ENCODE measurements at places on chromosomes 2 and 18. TPM values are rescaled to one million over a fixed set of nuclear protein-coding genes. Genes with fewer than 3 reads are reported as not detected.

DNA sequence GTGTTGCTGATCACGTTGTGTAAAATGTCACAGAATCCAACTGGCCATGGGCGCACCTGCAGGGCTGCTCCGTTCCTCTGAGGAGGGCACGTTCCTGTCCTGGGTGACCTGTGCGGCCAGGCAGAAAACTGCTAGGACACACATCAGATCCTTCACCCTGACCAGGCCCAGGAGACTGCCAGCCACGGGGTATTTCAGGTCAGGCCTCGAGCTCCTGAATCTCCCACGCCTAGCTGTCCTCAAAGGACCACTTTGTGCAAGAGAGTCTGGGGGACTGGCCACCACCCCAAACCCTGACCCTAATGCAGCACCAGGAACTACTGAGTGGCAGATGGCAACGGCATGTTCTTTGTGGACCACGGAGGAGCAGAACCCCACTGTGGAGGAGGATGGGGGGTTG is 11.1 kb downstream of the PRLH start:
- no peak for DNase-seq

- no peak for DNase-seq
Measured at GRCh38 chr2:195543902-195544894, 112.8 kb upstream of the SLC39A10 start.

DNA sequence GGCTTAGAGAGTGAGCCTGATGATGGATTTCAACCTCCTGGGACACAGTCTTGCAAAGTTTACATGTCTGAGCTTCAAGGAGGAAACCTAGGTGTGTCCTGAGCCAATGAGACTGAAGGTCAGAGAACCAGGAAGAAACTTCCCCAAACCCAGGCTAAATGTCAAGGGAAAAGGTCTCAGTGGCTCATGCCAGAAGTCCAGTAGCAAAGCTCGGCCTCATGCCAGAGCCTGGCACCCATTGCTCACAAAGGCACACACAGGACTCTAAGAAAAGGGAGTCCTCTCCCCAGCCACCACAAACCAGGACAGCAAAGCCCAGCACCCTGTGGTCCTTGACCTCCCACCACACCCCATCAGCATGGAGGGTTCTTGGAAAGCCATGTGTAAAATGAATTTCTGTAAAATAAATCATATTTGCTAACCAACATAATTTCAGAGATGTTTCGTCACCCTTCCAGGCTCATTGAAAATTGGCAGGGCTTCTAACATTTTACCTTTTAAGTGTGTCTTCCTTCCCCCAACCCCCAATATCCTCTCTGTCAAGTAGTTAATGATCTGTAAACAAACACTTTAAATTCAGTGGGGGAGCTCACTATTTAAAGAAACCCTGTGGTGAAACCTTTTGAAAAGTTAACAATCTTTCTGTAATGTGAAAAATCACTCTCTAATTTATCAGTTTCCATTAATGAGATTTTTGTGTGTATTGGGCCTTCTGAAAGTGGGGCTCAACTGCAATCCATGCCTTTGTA is 77.1 kb downstream of the BCL11A start:
- DNase-seq, result no peak

DNA sequence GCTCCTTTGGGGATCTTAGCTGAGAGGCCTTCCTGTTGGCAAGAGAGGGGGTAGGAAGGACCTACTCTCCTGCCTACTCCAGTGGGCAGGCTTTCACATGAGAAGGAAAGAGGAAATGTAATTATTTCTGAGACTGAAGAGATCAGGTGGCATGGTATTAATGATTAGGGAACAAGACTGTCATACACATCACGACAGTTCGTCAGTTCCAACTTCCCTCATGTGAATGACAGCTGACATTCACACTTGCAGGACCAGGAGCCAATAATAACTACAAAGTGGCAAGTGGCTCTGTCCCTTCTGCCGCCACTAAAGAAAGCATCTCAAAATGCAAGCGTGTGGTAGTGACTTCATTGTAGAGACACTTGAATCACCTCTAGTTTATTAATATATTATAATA is 90.0 kb downstream of the ZCCHC2 start:
- DNase-seq, result no peak

DNA sequence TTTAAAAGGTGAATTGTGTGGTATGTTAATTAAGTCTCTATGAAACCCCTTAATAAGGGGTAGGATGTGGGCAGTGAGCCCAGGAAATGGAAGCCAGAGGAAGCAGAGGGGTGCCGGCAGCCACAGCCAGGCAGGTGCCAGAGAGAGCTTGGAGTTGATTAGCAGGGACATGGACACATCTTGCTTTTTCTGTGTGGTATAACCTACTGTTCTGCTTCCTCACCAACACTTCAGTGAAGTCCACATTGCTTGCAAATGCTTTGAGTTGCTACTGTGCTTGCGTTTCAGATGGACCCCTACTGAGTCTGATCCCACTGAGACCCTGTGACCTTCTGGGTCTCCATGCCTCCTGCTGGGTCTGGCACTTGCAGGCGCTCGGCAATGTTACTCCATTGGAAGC is 30.3 kb upstream of the ARHGEF4 start:
- DNase-seq, result no peak

- no peak for DNase-seq
Measured at GRCh38 chr2:233140978-233141377, 80.8 kb downstream of the INPP5D start.

Gene FOXI3
- total RNA-seq, result not detected

DNA sequence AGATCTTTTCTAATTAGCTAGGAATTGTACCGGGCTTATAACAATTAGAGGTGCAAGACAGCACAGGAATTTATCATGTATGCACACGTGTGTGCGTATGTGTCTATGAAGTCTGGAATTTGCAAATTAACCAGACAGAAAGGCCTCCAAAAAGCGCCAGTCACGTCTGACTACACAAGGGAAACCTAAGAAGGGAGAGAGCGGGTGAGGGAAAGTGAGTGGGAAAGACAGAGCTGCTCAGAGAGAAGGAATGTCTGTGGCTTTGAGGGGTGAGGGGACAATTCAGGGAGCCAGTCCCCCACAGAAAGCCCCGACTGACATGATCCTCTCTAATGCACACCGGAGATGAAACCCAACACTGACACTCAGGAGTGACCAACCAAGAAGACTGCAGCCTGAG is 197.7 kb upstream of the SH3BP4 start:
- no peak for DNase-seq

- DNase-seq, result no peak
Measured at GRCh38 chr18:74819433-74820059, 221.9 kb downstream of the ZNF407 start.

GRCh38 chr2:66827851-66828250 is 392.9 kb downstream of the MEIS1 start:
- no peak for DNase-seq

DNA sequence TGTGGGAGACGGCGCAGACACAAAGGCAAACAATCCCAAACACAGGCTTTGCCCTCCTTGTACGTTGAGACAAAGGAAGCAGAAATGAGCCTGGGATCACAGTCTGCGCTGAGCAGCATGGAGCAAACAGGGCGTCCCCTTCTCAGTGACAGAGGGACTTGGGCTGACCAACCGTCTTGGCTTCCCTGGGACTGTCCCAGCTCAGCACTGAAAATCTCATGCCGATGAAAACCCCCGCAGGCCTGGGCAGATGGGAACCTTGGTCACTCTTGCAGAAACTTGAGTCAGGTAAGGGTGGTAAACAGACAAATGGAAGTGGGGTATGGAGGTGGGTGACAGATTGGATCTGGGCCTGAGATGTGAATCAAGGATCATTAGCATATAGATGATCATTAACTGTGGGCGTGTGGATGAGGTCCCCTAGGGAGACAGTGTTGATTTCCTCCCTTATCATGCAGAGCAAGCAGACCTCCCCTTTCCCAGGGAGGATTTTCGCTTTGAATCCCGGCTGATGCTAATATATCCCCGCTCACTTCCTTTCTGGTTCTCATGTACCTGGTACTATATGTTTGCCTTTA is 19.1 kb upstream of the SH3BP4 start:
- no peak for DNase-seq

- DNase-seq, result no peak
Measured at GRCh38 chr2:173511357-173511756, 156.7 kb downstream of the CDCA7 start.

- no peak for DNase-seq
Measured at GRCh38 chr2:133414486-133415209, 153.6 kb downstream of the NCKAP5 start.

GRCh38 chr2:189129971-189130370 is 49.6 kb downstream of the COL5A2 start:
- DNase-seq, result no peak

DNA sequence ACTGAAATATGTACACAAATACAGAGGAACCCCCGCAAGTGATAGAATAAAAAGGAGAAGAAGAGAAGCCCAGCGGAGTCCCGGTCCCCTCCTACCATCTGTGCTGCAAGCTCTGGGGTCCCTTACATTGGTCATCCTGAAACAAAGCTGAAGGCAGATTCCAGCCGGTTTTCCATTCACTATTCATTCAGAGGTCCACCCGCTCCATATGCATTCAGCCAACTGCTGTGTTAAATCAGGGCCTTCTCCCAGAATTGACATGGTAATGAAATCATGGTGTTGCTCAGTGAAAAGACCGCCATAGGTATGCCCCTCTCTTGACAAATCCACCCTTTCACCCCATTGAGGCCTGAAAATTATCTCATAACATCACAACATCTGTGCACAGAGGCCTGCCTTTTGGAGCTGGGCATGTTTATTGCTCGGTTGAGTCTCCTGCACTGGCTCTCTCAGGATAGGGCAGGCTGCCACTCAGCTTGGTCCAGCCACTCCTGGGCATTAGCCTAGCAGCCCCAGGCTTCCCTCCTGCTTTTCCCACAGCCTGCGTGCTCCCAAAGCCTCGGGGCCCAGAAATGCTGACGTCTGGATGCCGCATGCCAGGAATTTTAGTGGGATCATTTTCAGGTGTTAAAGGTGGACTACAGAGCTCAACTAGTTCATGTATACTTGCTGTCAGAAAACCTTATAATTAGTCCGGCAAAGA is 39.3 kb upstream of the ID2 start:
- peak; percentile 22 for DNase-seq

Gene APCDD1
- total RNA-seq, result 5.2 TPM

- DNase-seq, result no peak
Measured at GRCh38 chr2:98484652-98485452, 40.2 kb downstream of the INPP4A start.

GRCh38 chr2:188181067-188181838 is 110.4 kb upstream of the GULP1 start:
- DNase-seq, result no peak

DNA sequence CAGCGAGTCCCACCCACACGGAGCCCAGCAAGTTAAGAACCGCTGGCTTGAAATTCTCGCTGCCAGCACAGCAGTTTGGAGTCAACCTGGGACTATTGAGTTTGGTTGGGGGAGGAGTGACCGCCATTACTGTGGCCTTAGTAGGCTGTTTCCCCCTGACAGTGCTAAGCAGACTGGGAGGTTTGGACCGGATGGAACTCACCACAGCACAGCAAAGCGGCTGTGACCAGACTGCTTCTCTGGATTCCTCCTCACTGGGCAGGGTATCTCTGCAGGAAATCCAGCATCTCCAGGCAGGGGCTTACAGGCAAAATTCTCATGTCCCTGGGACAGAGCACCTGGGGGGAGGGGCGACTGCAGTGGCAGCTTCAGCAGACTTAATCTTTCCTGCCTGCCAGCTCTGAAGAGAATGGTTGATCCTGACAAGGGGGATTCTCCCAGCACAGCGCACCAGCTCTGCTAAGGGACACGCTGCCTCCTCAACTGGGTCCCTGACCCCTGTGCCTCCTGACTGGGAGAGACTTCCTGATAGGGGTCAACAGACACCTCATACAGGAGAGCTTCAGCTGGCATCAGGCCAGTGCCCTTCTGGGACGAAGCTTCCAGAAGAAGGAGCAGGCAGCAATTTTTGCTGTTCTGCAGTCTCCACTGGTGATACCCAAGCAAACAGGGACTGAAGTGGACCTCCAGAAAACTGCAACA is 425.4 kb downstream of the NYAP2 start:
- no peak for DNase-seq

- DNase-seq, result no peak
Measured at GRCh38 chr2:14189929-14190328, 442.6 kb upstream of the LRATD1 start.

- no peak for DNase-seq
Measured at GRCh38 chr2:161975062-161975812, 98.8 kb downstream of the DPP4 start.

GRCh38 chr2:85796046-85796340 is 42.2 kb downstream of the ATOH8 start:
- no peak for DNase-seq

Gene FARSB
- total RNA-seq, result 19.2 TPM

Gene DPYSL5
- 0.11 TPM for total RNA-seq

- no peak for DNase-seq
Measured at GRCh38 chr2:216348756-216349308, 23.5 kb downstream of the MARCHF4 start.

Gene CAVIN2
- total RNA-seq, result 9.6 TPM

Gene TMEM127
- total RNA-seq, result 111 TPM

DNA sequence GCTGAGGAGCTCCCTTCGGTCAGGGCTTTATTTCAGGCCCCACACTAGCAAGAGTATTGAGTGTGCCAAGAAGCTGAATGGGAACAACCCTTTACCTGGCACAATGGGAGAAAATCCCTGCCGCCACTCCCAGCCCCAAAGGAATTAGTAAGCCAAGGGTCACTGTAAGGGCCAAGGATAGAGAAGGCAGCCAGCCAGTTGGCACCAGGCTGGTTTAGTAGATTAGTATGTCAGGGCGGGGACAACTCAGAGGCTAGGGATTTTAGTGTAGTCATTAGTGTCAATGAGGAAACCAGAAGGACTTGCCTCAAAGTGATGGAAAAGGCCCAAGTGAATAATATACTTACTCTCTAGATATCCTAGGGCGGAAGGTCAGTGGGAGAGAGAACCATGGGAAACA is 34.9 kb upstream of the CYP26B1 start:
- peak; percentile 71 for DNase-seq

GRCh38 chr2:63667132-63667700 is 78.5 kb downstream of the MDH1 start:
- no peak for DNase-seq

- DNase-seq, result no peak
Measured at GRCh38 chr2:138760676-138761075, 19.5 kb downstream of the NXPH2 start.

GRCh38 chr2:96120991-96121390 is 4.6 kb upstream of the ADRA2B start:
- DNase-seq, result no peak

- no peak for DNase-seq
Measured at GRCh38 chr2:191030521-191031154, 16.7 kb upstream of the STAT1 start.

Gene MROH2A
- total RNA-seq, result 0.24 TPM

Gene RPE
- total RNA-seq, result 46.3 TPM

DNA sequence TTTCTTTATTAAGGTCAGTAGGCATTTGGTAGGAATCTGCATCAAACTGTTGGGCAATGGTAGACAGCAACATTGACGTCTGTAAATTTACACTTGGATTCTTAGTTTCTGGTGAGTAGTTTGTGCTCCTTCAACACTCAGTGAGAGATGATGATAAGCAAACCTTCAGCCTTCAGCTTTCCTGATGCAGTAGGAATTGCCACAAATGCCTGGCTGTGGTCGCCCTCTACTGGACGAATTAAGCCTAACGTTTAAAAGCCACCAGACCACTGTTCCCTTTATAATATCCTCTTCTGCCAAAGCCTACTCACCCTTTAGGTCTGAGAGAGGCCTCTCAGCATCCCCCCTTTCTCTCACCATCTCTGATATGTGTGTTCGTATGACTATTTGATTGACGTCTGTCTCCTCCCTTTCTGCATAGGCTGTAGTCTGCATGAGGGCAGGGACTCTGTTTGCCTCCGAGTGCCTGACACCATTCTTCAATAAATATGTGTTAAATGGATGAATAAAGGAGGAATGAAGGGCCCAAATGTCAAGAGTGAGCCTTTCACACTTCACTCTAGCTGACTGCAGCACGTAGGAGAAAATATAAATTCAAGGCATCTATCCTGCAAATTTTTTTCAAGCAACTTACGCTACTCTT is 47.0 kb upstream of the PLEKHM3 start:
- DNase-seq, result peak; percentile 38

- peak; percentile 39 for DNase-seq
Measured at GRCh38 chr18:70337139-70337972, 48.5 kb downstream of the SOCS6 start.

Measured in left colon (tissue), 2 donors.